ENCODE measurements at places on chromosomes 3 and 15.
A peak's percentile ranks its signal among the peaks of the same experiment; 100 is the strongest.

GRCh38 chr15:67670647-67671305 is 128.3 kb downstream of the MAP2K5 start:
- DNase-seq = no peak

GRCh38 chr3:88203642-88204055 is 53.9 kb downstream of the C3orf38 start:
- no peak for DNase-seq

GRCh38 chr15:78259232-78259631 is 5.1 kb upstream of the DNAJA4 start:
- DNase-seq = no peak

- DNase-seq = no peak
Observed at GRCh38 chr3:69385723-69386555, at the start of gene FRMD4B. Gene FRMD4B, minus strand, starts transcription at chr3:69386088. Its CDS starts 99 bp downstream, at chr3:69385989.

DNA sequence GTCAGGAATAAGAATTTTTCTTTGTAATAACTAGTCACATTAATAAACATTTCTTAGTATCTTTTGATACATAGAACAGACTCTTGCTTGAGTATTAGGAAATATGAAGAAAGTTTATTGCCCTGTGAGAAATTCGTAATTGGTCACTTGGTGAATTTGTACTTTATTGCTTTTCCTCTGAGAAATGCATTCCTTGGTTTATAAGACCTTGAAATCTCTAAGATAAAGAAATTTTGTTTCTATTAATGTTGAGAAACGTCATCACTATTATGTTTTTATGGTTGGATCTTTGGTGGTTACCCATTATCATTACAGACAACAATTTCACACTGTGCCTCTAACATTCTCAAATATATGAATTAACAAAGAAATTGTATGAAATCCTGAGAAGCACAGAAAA is 652.0 kb upstream of the NECTIN3 start:
- DNase-seq = no peak

- DNase-seq = peak; percentile 35
Observed at GRCh38 chr3:188154014-188154808, at the start of gene LPP. Gene LPP, plus strand, starts transcription at chr3:188154157. Its CDS starts 251,964 bp downstream, at chr3:188406121.

DNA sequence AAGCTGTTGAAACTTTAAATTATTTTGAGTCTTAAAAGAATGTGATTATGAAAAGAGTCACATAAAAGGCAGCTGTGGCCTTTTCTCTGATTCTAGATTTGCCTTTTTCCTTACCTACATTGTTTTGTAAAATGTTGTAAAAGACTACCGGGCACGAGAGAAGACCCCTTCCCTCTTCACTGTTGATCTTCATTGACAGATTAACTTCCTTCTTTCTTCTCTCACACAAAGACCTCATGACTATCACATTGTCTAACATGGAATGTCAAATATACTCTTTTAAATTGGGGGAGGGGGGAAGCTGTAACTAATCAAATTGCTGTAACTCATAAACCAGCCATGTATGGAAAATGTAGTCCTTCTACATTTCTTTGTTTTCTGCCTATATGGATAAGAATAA is 68.3 kb downstream of the OCA2 start:
- DNase-seq = no peak

DNA sequence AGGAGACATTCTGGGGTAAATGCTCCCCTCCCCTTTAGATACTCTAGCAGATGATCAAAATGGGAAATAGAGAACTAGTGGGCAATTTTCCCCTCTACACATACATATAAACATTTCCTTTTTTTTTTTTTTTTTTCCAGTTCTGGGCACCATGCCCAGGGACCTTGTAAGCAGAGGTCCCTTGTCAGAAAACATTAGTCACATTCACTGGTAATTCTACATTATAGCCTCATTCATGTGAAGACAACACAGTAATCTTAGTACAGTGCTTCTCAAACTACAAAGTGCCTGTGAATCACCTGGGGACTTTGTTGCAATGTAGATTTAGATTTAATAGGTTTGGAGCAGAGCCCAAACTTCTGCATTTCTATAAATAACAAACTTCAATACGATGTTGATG is 60.1 kb upstream of the ACTC1 start:
- no peak for DNase-seq

GRCh38 chr3:153350420-153350819 is 188.4 kb downstream of the RAP2B start:
- DNase-seq = no peak

DNA sequence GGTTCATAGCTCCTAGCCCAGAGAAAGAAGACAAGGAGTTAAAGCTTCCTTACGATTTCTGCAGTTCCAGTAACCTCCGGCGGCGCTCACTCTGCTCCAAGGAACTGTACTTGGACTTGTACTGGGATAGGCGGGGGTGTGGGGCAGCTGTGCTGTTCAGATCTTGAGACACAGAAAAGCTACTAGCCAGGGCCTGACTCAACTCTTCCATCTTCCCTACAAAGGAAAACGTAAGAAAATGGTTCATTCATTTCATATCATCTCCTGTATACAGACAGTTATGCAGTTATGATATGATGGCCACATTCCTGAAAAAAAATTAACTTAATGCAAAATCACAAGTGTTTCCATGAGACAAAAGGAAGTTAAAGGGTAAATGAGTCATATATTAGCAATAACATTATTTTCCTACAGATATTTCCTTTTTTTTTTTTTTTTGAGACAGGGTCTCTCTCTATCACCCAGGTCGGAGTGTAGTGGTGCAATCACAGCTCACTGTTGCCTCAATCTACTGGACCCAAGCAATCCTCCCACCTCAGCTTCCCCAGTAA is 4.6 kb downstream of the SNUPN start:
- DNase-seq = peak; percentile 18

DNA sequence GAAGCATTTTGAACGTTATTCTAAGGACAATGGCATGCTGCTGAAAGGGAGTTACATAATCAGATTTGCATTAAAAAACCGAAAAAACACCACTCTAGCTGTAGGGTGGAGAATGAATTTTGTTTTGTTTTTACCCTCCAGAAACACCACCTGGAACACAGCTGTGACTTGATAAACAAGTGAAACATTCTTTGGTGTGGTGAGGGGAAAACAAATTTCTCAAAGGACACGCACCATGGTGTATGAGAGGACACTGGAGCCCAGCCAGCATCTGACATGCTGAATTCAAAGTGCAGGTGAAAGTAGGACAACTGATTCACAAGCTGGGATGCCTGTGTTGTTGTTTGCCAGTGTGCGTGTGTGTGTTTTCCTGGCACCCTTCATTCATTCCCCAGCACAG is 554.5 kb upstream of the TBL1XR1 start:
- DNase-seq = no peak

GRCh38 chr15:89876396-89877082 is 17.3 kb downstream of the AP3S2 start:
- no peak for DNase-seq

DNA sequence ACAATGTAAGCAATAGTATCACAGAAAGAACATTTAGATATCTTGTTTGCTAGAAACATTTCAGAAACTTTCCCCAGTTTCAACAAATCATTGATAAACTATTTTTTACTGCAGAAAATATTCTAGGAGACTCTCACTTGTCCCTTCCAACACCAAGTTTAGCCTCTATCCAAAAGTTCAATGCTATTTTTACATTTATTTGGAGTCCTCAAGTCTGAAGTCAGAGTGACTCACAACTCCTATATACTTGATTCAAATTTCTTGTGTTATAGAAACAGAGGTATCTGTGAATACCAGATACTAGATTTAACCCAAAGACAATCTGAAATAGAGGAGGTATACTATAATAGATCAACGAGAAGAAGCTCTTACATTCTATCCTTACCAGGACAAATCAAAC is 49.6 kb downstream of the RFX7 start:
- no peak for DNase-seq

DNA sequence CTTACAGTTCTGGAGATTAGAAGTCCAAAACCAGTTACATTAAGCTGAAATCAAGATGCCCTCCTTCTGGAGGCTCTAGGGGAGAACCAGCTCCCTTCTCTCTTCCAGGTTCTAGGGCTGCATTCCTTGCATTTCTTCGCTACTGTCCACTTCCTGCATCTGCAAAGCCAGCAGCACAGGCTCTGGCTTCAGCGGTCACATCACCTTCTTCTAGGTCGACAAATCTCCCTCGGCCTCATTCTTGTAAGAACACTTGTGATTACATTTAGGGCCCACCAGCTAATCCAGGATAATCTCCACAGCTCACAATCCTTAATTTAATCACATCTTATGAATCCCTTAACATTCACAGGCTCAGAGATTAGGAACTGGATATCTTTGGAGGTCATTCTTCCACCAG is 73.8 kb downstream of the MINAR1 start:
- DNase-seq = no peak

DNA sequence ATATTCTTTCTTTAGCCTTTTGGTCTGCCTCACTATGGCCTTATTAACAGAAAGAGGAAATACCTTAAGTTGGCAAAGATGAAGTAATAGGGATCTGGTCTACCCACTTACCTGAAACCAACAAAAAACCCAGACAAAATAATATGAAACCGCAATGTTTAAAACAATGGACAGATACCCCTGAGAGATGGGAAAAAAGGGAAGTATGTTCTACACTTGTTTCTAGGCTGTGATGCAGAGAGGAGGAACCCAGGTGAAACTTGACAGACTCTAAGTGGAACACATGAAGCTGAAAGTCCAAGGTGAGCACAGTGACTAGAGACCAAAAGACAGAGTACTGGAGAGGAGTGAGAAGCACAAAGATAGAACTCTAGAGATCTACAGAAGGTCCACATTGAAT is 78.4 kb downstream of the NR2E3 start:
- no peak for DNase-seq

DNA sequence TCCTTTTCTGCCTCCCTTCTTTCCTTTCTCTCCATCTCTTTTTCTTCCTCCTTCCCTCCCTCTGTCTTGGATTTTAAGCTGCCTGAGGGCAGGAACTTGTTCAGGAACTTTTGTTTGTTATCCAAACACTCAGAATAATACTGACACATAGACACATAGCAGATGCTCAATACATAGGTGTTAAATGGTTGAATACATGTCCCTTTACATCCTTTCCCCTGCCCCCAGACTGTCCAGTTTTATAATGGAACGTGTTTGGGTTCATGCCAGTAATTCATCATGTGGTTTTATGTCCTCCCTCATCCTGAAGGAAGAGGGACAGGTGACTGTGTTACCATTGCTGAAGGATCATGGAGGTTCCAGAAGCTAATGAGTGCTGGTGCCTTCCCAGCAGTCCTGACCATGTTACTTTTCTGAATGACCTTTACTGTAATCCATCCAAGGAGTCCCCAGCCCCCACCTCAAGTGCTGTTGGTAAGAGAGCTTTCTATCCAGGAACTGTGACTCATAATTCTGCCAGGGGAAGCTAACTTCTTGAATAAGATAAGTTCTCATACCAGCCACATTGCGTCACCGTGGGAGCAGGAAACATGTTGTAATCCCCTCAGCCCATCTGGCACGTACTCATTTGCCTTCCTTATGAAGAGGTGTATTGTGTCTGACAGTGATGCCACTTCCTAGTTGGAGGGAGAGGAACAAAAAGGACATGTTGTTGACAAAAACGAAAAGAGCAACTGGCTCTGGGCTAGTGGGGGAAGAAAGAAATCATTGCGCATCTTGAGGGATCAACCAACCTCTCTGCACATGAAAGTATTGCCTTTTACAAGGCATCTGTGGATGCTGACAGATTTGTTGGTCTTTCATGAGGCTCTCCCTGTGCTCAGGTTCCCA is 52.4 kb downstream of the IL1RAP start:
- DNase-seq = peak; percentile 37

DNA sequence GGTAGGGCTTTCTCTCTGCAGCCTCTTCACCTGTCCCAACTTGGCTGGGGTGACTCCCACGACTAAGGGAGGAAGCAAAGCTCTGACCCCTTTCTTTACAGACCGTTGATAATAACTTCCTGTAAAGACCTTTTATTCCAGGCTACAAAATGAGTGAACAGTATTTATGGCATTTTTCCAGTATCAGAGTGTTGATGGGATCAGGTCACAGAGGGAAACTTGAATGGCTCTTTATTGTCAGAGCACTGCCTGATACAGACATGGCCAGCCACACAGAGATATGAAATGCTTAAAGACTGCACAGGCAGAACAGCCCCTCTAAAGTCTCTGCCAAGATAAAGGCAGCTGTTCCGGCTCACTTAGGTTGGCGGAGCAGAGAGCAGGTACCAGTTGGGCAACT is 1033.9 kb upstream of the NR2F2 start:
- DNase-seq = no peak

DNA sequence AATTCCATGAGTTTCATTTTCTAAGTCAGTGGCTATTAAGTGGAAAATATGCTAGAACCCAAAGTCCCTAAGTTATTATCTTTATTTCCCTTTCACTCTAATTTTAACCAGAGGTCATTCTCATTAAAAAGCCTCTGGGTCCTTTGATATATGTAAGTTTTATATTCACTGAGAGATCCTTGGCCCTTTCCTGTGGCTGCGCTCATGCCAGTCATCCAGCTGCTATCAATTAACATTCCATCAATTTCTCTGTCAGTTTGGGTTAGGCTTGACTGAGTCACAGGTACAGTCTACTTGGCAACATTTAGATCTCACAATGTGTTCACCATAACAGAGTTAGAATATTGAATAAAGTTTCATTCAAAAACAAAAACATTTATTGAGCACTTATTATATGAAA is 58.0 kb upstream of the FBN1 start:
- DNase-seq = no peak

- peak; percentile 20 for DNase-seq
Observed at GRCh38 chr15:50003786-50004334, 115.2 kb downstream of the ATP8B4 start.

- no peak for DNase-seq
Observed at GRCh38 chr3:4852780-4853748, 126.2 kb upstream of the BHLHE40 start.

DNA sequence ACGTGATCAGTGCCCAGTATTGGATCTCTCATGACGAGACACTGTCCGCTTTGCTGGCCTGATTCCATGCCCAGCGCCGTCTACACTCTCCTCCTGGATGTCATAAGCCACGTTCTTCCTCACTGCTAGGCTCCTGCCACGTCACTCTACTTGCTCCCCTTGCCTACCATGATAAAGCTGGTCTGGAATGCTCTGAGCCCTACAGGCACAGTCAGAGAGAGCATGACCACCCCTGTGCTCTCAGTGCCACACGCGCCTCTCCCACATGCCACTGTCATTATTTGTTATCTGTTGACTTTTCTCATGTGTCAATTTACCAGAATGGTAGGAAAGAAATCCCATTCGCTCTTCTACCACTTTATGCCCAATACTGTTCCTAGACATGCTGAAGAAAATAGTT is 148.6 kb downstream of the ANO10 start:
- DNase-seq = no peak

- DNase-seq = no peak
Observed at GRCh38 chr15:78077871-78078210, 330 bp upstream of the TBC1D2B start.

DNA sequence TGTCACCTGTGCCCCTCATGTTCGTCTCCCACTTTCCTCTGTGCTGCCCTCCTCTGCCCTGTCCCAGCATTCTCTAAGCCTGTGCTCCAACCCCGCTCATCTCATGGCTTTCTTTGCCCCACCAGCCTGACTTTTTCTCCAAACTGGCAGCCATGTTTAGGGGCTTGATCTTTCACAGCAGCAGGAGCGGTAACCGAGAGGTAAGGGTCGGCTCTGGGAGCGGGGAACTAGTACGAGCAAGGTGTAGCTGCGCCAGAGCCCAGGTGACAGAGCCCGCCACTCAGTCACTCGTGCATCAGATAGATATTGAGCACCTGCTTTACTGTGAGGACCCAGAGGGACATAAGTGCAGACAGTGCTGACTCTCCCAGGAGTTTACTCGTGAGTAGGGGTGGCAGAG is 13.4 kb downstream of the MAN2A2 start:
- DNase-seq = no peak

- no peak for DNase-seq
Observed at GRCh38 chr3:21991061-21991460, 240.1 kb upstream of the ZNF385D start.

GRCh38 chr3:72461787-72462186 is 386.5 kb downstream of the SHQ1 start:
- DNase-seq = no peak
